ENCODE measurements at places on chromosomes 5 and 9.
A peak's percentile ranks its signal among the peaks of the same experiment; 100 is the strongest.

GRCh38 chr5:136054142-136055019, 25.6 kb downstream of the TGFBI start:
- DNase-seq, result no peak

DNA sequence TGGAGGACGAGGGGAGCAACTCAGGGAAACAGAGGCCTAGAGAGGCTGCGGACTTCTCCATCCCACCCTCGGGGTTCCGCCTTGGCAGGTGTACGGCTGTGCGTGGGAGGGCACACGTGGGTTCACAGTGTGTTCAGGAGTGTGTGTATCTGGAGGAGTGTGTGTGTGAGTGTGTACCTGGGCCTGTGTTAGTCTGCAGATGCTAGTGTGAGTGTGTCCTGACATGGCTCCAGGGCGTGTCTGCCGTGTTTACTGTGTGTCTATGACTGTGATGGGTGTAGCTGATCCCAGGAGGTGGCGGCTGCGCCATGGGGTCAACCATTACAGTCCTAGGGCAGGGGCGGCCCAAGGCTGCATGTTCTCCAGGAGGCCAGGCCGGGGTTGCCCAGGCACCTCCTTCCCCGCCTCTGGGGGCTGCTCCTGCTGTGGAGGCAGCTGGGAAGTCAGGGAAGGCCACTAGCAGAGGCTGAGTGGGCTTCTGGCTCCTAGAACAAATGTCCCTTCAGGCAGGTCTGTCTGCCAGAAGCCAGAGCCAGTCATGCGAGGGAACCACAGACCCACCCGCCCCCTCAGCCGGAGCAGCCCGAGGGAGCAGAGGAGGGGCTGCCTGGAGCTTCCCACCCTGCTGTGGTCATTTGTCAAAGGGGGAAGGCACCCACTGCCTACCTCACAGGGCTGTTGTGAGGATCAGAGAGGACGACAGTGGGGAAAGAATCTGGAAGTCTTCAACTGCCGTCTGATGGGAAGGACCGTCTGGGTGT, 21.4 kb downstream of the CRB2 start:
- DNase-seq, result no peak

DNA sequence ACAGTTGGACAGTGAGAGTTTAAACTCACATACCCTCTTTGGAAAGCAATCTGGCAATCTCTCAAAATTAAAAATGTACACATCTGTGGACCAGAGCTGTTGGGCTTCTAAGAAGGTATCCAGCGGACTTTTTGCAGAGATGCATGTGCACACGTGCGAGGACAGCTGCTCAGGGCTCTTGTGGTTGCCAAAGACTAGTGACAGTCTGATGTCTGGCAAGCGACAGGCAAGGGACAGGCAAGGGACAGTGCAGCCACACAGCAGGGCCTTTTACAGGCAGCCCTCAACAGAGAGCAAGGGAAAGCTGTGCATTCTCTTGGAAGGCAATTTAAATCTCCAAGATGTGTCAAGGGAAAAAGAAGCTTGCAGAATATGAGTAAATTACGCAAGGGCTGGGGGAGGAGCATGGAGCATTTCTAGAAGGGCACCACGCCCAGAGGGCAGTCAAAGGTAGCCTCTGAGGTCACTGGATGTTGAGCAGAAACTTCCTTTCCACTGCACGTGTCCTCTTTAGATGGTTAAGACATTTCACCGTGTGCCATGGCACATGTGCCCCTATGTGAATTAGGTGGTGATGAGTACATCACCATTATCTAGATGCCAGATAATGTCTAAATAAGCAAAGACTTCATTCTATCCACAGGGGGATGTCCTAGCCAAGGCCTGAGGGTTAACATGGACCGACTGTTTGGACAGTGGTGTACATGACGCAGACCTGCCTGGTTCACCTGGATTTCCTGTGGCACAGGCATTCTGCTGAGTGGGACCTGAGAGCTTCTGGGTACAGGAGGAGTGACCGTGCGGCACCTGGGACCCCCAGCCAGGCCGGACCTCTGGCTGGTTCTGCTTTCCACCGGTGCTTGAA, 9.1 kb downstream of the GFPT2 start:
- no peak for DNase-seq

- DNase-seq, result no peak
Measured at GRCh38 chr9:108496846-108497245, 358.9 kb downstream of the ACTL7B start.

GRCh38 chr5:127906562-127907204, 176.9 kb upstream of the SLC12A2 start:
- DNase-seq, result no peak

- DNase-seq, result peak; percentile 32
Measured at GRCh38 chr5:6574537-6575245, 58.2 kb downstream of the NSUN2 start.

DNA sequence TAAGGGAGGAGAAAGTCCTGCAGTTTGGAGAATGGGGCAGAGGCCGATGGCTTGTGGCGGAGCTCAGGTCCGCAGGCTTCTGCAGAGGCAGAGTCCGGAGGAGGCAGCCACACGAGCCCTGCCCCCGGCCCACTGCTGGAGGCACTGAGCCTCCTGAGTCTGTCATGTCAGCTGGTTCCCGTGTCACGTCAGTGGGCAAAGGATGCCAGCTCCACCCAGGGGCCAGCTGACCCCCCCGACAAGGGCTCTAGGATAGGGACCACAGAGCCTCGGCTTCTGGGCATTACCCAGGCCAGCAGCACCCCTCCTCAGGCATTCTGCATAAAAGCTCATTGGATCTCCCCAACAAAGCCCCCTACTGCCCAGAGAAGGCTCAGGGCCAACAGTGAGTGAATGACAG, 8.5 kb downstream of the SH3PXD2B start:
- DNase-seq, result no peak

GRCh38 chr5:99926463-99926862, 608.7 kb upstream of the FAM174A start:
- DNase-seq, result no peak

Measured in CD8-positive, alpha-beta T cell (primary cell).